ENCODE measurements at places on chromosomes 2 and 18.

DNA sequence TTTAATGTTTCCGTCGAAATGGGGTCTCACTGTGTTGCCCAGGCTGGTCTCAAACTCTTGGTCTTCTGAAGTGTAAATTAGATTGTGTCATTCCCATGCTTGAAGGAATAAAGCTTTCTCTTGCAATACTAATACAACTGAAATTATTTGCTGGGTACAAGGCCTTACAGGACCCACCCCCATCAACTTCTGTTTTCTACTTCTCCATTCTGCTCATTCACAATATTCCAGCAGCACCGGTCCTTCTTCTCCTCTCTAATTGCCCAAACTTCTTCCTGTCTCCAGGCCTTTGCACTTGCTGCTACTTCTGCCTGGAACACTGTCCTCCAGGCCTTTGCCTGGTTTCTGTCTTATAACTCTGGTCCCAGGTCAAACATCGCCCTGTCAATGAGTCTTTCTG is 73.8 kb downstream of the APOB start:
- DNase-seq = no peak

DNA sequence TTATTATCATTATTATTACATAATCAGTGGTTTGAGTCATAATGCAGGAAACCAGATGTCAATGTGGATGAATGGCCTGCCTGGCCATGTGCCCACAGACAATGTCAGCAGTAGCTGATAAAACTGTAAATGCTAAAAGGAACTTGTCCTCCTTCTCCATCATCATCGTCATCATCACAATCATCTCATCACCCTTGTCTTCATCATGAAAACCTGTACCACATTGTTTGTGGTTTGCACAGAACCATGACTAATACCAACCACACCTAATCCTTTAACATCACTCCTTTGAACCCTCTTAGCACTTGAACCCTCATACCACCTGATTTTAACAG is 96.0 kb downstream of the HNMT start:
- peak; percentile 8 for DNase-seq

- DNase-seq = no peak
Observed at GRCh38 chr2:222747526-222748160, 76.2 kb downstream of the MOGAT1 start.

DNA sequence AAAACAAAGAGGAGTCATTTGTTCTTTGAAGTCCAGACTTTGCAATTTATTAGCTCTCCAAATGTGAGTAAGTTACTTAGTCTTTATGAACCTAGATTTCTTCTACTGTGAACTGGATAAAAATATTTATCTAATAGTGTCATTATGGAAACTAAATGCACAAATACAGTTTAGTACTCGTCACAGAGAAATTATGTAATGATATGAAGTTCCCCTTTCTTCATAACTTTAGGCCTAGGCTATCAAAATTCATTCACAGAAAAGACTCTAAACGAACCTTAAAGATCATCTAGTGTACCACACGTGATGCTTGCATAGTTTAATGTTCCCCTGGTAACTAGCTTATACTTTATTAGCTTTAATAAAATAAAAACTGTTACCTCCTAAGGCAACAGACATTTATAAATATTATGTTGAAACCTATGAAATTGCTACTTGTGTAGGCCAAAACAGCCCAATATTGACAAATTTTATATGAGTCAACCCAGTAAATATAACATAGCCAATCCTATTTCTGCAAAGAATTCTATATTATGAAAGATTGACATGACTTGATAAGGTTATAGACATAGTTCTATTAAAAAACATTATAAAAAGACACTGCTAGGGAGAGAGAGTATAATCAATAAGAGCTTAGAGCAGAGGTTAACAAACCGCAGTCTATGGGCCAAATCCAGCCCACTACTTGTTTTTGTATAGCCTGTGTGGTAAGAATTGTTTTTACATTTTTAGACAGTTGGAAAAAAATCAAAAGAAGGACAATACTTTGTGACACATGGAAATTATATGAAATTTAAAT is 44.9 kb upstream of the ITPRID2 start:
- DNase-seq = no peak

DNA sequence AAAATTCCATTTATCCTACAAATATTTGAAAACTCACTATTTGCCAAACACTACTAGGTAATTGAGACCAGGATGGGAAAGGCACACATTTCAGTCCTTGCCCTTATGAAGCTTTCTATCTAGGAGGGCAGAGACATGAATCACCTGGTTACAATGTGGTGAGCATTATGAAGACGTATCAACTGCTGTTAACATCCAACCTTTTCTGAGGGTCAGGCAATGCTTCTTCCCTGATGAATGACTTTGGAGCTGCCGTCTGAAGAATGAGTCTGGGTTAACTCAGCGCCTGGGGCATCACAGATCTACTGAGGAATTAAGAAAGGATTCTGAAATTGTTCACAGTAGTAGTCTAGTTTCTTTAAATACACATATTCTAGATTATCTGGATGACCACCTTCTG is 62.1 kb upstream of the NOSTRIN start:
- DNase-seq = no peak

DNA sequence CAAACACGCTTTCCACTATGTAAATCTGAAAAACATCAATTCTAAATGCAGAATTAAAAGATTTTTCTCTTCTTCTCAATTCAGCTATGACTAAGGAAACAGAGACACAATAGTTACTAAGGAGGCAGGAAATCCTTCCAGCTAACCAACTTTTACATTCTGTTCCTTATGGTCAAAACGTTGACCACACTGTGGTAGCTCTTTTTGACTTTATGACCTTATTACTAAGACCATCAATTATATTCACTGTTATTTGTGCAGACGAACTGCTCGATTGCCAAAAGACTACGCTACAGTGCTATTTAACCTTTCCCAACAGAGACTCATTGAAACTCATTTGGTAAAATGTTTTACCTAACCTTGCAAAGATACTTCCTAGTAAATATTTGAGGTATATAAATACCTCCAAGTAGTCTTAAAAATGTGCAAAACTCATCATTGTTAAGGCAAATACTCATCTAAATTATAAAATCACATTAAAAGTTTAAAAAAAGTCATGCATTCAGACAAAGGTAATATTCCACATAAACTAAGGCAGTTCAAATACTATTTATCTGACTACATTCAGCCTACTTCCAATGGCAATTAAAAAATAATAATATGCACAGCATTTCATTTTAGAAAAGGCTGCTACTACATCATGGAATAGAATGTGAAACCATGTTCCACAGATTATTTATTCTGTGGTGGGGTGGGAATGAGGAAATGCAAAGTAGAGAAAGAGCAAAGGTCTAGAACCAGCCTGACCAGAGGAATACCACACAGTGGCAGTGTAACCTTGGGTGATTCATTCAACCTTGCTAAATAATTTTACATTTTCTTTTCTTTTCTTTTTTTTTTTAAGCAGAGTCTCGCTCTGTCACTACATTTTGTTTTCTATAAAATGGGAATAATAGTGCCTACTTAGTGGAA is 139.9 kb downstream of the THADA start:
- DNase-seq = no peak

- DNase-seq = no peak
Observed at GRCh38 chr2:198702796-198703195, 754.9 kb downstream of the SATB2 start.

GRCh38 chr2:57720728-57721627 is 325.6 kb upstream of the VRK2 start:
- DNase-seq = no peak

DNA sequence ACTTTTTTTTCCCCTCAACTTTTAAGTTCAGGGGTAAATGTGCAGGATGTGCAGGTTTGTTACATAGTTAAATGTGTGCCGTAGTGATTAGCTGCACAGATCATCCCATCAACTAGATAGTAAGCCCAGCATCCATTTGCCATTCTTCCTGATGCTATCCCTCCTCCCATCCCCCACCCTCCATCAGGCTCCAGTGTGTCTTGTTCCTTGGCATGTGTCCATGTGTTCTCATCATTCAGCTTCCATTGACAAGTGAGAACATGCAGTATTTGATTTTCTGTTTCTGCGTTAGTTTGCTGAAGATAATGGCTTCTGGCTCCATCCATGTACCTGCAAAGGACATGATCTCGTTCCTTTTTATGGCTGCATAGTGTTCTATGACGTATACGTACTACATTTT is 47.2 kb upstream of the STON1 start:
- DNase-seq = no peak

- no peak for DNase-seq
Observed at GRCh38 chr2:2264416-2264815, 66.7 kb downstream of the MYT1L start.

DNA sequence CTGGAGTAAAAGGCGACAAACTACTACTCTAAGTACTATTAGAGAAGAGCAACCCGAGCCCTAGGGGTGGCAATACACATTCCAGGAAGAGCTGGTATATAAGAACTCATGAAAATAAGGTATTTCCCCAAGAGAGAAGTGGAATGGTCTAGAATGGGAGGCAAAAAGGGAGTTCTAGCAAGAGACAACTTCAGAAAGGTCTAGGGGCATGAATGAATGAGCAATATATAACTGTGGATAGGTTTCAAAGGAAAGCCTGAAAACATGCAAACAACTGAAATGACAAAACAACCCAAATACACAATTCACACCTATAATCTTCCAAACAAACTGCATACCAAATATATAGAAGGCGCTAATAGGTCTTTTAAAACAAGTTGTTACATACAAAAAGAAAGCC is 22.2 kb downstream of the TRIP12 start:
- no peak for DNase-seq

GRCh38 chr2:231780123-231780908 is 766 bp downstream of the PDE6D start:
- no peak for DNase-seq

DNA sequence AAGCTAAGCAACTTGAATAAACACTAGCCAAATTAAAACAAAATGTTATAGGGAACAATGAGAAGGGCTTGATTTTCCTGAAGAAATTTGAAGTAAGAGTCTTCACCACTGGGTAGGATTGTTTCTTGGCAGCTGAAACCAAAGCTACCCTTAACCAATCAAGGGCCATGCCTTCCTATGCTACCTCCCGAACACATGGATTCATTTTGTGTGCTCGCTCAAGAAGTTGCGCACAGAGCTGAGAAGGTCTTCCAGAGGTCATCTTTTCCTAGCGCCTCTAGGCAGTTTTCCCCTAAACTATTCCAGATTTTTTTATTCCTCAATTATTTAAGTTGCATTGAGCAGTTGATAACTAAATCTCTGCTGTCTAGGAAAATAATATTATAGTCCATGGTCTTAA is 264.6 kb downstream of the RBM43 start:
- DNase-seq = no peak

DNA sequence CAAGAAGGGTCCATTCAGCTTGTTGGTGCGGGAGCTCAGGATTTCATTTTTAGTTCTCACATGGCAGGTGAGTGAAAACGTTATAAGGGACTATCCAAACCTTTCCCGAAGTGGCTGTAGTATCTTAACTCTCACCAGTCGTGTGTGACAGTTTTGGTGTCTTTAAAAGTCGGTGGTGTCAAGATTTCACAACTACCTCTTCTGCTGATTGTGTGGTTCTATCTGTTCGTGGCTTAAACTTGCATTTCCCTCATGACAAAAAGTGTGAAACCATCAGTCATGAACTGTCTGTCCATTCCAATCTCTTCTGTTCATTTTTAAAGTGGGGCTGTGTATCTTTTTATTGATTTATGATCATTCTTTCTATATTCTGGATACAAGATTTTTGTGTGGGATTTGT is 3.8 kb upstream of the AQP12B start:
- no peak for DNase-seq

DNA sequence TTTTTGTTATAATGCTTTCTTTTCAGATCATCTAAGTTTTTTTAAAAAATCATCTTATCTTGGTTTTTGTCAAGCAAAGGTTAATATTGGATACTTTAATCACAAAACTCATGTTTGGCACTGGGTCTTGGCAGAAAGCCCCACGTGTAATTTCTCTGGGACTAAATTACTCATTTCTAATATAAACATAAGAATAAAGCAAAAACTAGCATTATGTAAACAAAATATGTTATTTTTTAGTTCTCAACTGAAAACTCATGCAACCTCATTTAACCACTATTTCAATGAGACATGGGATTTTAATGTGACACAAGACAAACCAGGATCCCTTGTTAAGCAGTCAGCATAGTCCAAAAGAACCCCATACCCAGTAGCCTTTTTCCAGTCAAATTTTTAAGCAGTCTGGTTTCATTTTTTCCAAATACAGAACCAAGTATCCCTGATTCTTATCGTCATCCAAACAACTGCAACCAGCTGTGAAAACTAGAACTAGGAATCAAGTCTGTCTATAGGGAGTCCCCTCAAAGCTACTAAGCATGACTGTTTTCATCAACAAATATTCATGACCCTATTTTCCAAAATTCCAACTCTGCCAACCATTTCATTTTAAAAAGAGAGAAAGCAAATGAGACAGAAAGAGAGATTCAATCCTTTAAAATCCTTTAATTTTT is 27.1 kb downstream of the PID1 start:
- no peak for DNase-seq

DNA sequence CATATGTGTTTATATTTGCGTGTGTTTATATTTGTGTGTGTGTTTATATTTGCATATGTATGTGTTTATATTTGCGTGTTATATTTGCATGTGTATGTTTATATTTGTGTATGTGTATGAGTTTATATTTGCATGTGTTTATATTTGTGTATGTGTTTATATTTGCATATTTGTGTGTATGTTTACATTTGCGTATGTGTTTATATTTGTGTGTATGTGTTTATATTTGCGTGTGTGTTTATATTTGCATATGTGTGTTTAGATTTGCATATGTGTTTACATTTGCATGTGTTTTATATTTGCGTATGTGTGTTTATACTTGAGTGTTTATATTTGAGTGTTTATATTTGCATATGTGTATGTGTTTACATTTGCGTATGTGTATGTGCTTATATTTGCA is 115.7 kb upstream of the CTDP1 start:
- no peak for DNase-seq

- no peak for DNase-seq
Observed at GRCh38 chr2:38474021-38474456, 97.0 kb upstream of the ATL2 start.

GRCh38 chr2:233063269-233063975 is 3.3 kb downstream of the INPP5D start:
- no peak for DNase-seq

DNA sequence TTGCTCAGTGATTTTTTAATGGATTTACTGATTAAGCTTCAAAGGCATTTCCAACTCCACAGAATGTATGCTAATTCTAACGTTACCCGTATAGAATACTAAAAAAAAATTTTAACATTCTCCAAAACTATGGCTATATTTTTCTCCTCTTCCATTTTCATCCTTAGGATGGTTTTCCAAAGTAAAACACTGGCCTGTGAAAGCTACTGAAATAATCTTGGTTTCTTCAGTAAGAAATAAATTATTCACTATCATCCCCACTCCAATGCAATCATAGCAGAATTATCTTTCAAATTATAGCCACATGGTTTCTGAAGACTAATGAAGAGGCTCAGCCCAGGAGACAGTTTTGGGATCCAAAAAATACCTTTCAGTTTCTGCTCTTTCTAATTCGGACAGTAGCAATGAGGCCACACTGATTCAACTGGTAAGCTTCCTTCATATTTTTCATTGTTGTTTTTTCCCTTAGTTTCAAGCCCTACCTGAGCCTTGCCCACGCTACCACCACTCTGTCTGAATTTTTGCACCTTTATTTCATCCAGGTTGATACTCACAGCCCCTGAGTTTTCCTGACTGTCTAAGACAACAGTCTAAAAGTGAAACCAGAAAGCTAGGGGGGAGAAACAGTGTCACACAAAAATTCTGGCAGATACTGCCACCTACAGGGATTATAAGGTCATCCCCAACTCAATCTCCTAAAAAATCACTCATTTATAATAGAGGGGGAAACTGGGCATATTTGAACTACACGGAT is 887.9 kb downstream of the NRXN1 start:
- peak; percentile 42 for DNase-seq

Measured in DMS 273 treated with DMSO at 0.1 percent for 48 hours (cell line).